ENCODE measurements at places on chromosomes 6 and 20.

DNA sequence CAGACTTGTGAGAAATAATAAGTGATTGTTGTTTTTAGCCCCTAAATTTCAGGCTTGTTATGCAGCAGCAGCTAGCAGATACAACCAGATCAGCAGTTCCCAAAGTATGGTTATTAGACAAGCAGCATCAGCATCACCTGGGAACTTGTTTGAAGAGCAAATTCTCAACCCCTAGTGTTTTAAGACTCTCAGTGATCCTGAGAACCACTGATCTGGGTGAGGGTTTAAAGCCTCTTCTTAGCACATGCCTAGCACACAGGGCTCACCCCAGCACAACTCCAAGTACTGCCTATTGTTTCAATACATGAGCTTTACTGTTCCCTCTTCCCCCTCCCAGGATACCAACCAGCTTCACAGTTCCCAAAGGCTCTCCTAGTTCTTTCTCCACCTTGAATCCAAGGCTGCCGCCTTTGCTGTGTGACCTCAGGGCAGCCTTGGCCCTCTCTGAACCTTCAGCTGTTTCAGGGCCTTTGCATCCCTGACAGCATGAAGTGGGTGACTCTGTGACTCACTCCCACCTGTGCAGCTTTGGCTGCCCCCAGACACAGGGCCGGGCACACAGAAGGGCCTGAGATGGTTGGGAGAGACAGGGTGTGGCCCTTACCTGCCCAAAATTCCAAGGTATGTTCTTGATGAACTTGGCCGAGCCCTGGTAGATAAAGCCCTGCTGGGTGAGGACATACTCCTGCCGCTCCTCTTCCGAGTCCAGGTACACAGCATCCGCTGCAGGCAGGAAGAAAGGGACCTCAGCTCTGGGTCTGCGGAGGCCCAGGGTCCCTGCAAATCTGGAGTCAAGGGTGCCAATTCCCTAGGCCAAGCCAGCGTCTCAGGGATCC is 14.5 kb downstream of the TGM2 start:
- DNase-seq = no peak

DNA sequence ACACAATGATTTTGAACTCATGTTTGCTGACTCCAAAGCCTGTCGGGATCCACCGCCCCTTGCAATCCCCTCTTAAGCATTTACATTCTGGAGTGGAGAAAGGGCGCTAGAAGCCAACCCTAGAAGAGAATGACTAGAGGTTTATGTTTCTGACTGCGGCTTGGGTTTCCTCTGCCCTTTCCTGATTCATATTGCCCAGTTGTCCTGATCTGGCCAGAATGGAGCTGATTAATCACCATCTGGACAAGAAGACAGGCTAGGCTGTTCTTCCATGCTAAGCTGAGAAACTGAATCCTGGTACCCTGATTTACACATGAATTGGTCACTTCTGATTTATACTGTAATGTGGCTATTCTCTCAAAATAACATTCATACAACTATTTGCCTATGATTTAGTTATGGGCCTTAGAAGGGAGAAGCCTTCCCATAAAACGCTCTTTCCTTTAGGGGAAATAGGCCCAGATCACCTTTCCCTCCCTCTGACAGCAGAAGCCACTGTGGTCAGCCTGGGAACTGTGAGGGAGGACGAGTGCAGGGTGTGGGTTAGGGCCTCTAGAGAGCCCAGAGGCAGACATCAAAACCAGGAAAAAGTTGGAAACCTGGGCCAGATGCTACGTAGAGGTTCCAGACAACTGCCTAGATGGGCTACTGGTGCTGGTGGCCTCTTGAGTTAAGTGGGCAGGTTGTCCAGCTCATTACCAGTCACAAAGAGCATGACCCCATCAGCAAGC is 199.2 kb upstream of the PRDM1 start:
- DNase-seq = no peak

DNA sequence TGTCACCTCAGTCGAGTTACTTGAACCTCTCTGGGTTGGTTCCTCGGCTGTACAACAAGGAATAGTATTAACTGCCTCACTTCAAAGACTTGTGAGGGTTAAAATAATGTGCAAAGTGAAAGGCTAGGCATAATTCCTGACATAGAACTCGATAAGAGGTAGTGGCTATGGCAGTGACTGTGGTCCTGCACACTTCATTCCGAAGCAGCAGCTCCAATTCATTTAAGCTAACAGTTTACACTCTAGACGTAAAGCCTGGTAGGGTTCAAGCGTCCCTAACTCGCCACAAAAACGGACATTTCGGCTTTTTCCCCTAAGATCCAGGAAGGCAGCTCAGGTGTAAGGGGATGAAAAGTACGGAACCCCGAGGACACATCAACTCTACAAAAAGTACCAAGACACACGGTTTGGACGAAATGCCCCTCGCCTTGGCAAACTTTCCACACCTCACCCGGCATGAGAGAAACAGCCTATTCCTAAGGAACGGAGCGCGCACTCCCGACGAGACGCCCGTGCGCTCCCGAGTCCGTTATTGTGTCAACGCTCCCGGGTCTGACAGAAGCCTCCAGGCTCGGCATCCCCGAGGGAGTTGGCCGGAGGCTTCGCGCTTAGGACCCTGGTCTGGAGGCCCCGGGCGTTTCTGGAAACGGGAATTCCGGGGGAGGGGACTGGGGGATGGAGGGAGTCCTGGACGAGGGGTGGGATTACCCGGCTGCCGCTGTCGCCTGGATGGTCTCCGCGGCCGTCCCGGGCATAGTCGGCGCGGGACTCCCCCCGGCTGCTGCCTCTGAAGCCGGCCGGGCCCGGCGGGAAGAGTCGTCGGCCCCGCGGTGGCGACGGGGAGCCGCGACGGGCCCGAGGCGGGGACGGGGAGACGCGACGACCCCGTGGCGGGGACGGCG is 937 bp downstream of the ZNF318 start:
- DNase-seq = no peak

DNA sequence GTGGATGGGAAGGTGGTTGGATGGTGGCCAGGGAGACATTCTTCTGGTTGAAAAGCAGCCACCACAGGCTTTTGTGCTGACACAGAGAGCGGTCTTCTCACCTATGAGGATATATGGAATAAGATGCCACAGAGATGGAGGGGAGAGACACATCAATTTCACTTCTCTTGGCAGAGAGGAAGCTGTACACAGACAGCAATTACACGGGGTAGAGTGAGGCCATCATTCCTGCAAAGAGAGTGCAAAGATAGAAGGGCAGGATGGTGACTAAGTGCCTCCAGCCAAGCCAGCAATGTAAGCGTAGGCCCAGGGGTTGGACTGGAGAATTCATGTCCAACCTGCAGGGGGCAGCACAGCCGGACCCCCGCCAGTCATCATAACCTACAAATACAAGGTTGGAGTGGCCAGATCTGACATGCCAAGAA is 56.4 kb downstream of the NRN1 start:
- peak; percentile 34 for DNase-seq

- DNase-seq = peak; percentile 16
Observed at GRCh38 chr6:138161338-138162110, at the start of gene ARFGEF3. ARFGEF3 (plus strand) TSS chr6:138161939; CDS start chr6:138162087, 148 bp downstream.

Data from A172 (cell line).